Amygdala (tissue), 56 donors: ENCODE measurements at places on chromosomes 11 and 22.

DNA sequence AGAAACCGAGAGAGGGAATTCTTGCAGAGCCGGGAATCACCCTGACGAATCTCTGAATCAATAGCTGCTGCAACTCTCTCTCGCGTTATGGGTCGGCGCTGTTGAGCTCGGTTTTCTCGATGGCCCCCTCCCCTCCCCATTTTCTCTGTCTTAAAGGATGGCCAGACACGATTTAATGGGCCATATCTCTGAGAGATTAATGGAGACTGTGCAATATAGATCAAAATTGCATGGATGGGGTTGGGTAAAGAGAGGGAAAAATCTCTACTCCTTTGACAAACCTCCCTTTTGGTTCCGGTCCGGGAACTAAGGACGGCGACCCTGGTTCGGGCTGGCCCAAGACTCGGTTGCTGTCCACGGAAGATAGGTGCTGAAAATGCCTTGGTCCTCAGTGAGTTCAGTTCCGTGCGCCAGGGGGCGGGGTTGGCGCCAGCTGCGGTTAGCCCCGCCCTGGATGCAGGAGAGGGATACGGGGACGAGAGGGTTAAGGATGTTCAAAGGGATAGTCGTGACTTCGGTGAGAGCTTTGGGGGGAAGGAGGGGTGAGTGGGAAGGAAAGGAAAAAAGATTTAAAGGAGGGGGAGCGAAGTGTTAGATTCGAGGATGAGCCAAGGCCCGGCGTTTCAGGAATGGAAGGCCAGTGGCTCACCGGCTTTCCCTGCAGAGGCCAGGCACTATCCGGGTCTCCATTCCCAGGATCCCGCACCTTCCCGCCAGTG lies 103.6 kb upstream of the HSD17B12 start:
- DNase-seq, result no peak

GRCh38 chr11:122165607-122166371 lies 49.8 kb upstream of the BLID start:
- DNase-seq, result no peak

GRCh38 chr11:78940500-78941225 lies 366.0 kb upstream of the NARS2 start:
- no peak for DNase-seq

DNA sequence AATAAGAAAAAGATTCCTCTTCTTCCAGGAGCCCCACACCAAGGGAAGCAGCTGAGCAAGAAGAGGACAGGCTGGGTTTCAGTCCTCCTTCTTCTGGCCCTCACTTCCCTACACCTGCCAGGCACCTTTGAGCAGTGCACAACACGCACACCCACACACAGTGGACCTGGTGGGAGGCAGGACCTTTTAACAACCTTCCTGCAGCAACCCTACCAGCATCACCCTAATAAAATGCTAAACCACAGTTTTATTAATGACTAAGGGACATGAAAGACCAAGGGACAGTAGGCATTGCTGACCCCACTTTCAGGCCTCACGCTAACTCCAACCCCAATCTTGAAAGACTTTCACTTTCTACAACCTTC lies 12.2 kb downstream of the ARAP1 start:
- DNase-seq, result no peak

DNA sequence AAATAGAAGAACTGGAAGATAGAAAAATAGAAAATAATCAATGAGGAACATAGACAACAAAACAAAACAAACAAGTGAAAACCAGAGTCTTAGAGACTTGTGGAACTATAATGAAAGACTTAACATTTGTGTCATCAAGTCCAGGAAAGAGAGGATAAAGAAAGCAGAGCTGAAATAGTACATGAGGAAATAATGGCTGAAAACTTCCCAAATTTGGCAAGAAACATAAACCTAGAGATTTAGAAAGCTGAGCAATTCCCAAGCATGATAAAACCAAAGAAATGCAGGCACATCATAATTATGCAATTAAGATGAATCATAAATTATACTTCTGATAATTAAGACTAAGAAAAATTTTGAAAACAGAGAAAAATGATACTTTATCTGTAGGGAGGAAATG lies 614.5 kb downstream of the ETS1 start:
- no peak for DNase-seq

GRCh38 chr22:40541300-40541699 lies 95.2 kb downstream of the MRTFA start:
- no peak for DNase-seq

- no peak for DNase-seq
Observed at GRCh38 chr11:89487016-89487415, 4.2 kb downstream of the NOX4 start.

DNA sequence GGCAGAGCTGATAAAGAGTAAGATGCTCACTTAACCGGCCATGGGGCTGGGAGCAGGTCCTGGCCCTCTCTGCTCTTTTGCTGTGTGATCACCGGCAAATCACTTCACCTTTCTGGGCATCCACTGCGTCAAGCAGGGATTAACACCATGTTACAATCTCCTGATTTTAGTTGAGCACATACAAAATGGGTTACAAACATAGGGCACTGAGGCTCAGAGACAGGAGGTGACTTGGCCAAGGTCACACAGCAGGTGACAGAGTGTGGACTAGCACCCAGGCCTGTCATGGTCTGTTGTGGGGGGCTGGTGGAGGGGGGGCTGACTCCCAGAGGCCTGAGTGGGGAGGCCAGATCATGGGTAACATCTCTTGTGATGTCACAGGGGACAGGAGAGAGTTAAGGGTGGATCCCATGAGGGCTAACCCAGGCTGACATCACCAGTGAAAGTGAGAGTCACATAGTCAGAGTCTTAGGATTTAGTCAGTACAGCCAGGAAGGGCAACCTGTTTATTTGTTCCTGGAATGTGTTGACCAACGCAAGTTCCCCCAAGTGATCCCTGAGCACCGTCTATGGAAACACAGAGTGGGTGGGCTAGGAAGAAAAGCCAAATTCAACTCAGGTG lies 27.8 kb downstream of the GDPD5 start:
- no peak for DNase-seq

DNA sequence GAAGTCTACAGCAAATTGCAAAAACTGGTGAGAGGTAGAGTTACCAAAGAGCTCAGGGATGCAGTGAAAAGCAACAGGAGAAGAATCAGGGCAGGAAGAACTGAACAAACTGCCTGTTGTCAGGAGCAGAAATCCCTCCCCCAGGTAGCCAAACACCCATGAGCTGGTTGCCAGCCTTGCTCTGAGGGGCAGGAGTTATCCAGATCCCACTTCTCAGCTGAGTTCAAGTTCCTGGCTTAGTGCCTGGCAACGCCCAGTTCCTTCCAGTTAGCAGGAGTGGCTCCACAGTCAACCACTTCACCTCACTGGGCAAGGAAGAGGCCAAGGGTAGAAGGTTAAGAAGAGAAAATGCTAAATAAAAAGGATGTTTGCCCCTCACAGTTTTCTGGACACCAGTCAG lies 1.9 kb upstream of the MPZL2 start:
- DNase-seq, result no peak

GRCh38 chr11:35012467-35013191 lies 96.2 kb downstream of the PDHX start:
- DNase-seq, result no peak

DNA sequence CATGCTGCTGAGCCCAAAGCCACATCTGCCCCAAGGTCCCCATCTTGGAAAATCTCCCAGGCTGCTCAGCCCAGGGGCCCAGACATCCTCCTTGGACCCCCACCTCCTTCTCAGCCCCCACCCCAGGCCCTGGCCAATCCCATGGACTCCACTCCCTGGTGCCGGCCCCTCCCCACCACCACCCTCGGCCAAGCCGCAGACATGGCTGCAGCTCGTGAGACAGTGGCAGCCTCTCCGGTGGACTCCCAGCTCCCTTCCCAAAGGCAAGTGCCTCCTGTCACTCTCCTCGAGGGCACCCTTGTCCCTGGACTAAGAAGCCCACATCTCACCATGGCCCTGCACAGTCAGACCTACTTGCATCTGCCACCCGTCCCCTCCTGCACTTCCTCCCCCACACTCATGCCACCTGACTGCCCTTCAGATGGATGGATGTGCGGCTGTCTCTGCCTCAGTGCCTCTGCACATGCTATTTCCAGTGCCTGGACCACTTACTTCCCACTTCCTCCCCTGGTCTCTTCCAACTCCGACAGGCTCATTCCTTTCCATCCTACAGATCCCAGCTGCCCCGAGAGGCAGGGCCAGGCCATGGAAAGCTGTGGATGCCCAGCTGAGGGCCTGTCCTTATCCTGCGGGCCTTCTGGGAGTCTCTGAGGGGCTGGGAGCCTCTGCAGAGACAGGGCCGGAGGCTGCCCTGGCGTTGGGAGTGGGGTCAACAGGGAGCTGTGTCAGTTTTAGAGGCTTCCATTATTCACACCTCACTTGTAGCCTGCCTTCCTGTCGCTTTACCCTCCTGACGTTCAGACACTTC lies 25.5 kb upstream of the RFPL3 start:
- DNase-seq, result no peak

- no peak for DNase-seq
Observed at GRCh38 chr11:74050465-74050864, 41.6 kb upstream of the UCP3 start.

DNA sequence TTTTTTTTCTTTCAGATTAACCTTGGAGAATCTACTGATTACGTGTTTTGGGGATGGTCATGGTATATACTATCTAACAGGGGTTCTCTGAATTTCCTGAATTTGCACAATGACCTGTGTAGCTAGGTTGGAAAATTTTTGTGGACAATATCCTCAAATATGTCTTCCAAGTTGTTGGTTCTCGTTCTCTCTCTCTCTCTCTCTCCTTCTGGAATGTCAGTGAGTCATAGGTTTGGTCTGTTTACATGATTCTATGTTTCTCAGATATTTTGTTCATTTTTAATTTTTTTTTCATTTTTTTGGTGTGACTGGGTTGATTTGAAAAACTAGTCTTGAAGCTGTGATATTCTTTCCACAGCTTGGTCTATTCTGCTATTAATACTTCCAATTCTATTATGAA lies 604.0 kb upstream of the ANO3 start:
- DNase-seq, result no peak

DNA sequence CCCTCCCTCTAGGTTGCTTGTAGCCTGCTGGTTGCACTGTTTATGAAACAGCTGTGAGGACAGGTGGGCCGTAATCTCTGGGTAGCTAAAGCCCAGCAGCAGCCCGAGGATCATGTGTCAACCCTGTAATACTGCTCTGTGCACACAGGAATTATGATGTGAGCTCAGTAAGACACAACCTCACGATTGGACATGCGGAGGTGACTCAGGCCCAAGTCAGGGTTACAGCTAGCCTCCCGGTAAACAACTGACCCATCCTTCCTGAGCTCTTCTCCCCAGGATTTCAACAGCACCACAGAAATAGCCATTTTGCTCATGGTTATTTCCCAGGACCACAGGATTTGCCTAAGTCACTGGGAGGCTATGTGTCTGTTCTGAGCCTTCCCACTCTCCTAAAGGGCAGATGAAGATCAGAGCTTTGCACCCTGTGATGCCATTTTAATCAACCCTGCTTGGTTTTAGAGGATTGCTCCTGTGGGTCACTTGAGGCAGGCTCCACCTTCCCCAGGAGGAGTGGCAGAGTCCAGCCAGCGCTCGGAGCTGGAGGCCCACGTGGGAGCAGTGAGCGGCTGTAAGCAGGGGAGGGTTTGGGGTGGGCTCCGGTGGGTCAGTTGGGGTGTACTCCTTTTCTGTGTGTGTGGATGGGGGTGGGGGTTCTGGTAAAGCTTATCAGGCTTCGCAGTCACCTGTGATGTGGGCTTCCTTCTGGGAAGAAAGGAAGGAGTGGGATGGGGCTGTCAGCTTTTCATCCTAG lies at the start of gene AMPD3:
Gene AMPD3 (plus strand): TSS at position 387 of the 754 bp plus-strand sequence. CDS start 6,256 bp downstream, outside the sequence.
- DNase-seq, result no peak

GRCh38 chr11:75475767-75476650 lies 43.0 kb upstream of the KLHL35 start:
- DNase-seq, result no peak

GRCh38 chr11:129861702-129862522 lies 33.5 kb downstream of the NFRKB start:
- DNase-seq, result no peak

- no peak for DNase-seq
Observed at GRCh38 chr11:66388780-66389386, 17.3 kb upstream of the SLC29A2 start.

DNA sequence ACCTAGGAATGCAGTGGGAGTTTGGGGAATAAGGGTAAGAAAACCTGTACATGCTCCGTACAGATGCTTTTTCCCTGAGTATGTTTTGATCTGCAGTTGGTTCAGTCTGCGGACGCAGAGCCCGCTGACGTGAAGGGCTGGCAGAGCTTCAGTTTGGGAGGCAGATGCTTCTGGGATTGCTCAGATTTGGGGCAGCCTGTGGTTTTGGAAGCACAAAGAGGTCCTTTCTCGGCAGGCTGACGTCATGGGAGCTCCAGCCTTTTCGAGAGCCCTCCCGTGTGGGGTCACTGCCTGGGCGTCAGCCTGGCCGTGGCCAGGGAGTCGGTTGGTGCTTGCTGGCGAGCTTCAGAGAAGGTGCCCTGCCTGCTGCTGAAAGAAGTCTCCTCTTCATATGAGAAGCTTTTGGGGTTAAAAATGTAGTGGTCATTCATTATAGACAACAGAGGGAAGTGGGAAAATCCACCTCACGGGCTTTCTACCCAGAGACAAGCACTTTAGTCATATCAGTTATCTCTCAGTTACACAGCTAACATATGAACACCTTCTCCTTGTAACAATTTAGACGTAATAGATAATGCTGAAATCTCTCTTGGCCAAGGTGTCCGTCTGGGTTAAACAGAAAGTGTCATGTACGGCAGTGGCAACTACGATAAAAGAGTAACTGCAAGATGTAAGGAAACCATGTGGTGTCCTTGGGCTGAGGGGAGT lies 26.8 kb downstream of the TPCN2 start:
- no peak for DNase-seq

DNA sequence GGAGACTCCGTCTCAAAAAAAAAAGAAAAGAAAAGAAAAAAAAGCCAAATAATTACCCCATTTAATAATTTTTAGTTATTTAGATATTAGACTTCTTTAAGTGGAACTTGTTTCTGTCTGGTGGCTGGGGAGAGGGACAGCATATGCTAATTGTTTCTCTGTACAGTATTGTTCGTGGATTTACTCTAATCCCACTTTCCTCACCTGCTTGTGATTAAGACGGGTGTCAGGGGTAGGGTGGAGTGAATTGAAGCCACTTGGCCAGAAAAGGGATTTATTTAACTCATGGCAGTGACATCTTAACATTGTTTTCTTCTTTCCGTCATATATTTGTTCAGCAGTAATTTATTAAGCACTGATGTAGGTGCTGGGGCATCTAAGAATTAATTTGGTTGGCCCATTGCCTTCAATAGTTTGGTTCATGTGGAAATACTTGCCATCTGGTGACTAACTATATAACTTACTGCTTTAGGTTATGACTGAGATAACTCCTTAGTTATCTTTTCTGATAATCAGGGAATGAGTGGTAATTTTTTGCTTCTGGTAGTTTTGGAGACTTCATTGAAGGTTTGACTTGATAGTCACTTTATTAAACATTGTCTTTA lies 4.6 kb downstream of the TNRC6B start:
- DNase-seq, result no peak
